ENCODE measurements at places on chromosomes 3 and 15.

DNA sequence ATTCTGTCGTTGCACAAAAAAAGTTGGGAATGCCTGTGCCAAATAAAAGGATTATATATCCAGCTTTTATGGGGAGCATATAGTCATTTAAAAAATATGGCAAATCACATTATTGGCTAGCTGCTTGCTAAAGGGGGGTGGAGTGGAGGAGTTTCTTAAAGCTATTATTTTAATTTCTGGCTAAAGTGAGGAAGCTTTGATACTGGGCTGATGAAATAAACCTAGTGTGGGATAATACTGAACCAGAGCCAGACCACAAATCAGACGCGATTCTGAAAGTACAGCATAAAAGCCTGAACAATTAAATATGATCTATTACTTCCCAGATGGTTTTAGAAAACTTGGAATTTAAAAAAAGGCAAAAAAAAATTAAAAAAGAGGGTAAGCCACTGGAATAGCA is 14.4 kb downstream of the POLR2M start:
- DNase-seq = no peak

DNA sequence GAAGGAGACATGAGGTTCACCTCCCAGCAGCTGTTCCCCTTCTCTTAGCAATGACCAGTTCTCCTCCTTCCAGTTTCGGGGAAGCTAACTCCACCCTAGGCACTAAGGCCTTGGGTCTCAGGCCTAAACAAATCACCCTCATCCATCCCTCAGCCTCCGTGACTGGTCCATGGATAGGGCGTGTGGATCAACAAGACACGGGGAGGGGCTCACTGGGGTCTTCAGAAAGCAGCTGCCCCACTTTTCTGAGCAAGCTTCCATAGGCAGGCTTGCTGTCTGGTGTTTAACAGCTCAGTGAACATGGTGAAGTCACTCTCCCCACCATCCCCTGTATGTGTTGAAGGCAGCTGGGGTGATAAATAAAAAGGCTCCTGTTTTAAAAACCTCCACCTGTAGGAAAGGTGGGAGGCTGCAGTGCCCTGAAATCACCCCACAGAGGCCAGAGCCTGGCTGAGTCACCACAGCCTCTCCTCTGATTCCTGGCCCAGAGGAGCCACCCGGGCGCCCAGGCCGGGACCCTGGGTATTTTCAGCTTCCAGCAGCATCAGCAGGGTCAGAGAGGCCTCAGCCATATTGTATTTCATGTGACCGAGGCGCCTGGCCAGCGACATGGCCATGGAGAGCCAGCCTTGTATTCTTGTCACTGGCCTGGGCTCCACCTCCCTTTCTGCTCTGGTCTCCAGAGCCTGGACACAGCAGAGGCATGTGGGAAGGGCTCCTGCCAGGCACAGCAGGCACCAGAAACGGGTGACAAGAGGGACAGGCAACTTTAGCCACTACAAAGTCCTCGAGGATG is 60.3 kb upstream of the HERC1 start:
- DNase-seq = no peak

DNA sequence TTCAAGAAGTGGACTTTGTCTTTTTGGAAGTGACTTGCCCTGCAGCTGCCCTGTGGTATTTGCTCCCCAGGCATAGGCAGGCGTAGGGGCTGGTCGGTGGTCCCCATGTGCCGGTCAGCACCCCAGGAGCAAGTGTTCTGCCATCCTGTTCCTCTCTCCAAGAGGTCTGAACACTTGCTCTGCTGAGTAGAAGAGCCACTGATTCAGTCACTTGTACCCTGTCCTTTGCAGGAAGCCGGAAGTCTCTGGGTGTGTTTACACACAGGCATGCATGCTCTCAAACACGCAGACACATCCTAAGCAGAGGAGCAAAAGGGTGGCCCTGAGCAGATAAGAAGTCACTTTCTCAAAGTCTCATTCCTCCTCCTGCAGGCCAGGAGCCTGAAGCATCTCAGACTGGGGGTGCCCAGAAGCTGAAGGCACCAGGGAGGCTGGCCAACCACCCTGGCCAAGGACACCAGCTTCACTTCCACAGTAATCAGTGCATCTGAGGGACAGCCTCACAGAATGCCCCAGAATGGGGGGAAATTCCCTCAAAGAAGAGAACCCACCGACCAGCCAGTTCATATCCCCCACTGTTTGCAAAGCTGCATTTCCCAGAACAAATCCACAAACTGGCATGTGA is 88.7 kb upstream of the POMGNT2 start:
- peak; percentile 9 for DNase-seq

DNA sequence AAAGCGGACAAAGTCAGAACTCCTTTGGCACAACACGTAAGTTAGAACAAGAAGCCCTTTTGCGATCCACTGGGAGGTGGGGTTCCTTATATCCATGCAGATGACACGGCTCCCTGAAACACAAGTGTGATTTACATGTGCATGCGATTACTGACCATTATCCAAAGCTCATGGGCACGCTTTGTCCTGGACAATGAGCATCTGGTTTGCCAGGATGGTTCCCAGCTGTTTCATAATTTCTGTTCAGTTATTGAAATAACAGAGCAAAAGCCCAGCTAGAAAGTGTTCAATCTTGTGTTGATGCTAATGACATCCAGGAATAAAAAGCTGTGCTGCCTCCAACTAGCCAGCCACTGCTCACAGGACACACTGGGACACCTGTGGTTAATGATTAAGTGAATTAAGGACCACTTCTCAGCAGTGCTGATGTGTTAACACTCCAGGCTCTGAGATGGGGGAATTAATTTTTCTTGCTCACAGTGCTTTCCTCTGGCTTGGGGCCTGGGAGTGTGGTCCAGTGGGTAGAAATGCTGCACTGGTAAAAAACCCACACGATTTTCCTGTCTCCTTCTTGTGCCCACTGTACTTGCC is 123.1 kb upstream of the SLC2A2 start:
- DNase-seq = no peak

GRCh38 chr3:15023249-15023648 is 41.9 kb downstream of the MRPS25 start:
- no peak for DNase-seq

DNA sequence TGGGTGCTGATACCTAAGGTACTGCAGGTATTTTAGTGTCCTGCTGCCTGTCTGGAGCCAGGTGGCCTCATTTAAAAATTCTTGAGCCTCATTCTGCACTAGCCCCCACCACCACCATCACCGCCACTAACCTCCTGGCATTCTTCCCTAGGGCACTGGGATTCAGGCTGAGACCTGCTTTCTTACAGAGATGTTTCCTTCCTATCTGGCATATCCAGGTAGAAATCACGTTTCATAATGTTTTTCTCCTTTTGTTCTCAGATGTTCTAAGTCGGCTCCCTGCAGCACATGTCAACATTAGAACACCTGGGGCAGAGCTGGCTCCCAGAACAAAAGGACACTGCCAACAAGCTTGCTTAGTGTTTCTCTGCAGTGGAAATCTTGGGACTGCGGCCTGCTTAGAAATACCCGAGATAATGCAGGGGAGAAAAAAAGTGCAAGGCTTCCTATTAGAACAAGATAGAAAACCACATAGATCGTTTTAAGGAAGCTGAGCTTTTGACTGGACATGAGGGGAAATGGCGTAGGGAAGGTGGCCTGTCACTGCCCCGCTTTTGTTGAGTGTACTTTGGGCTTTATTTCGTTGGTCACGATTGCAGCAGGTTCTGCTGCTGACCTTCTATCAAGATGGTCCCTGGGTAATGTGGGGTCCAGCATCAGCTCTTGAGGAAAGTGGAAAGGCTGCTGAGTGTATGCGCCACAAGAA is 59.6 kb upstream of the PPARG start:
- DNase-seq = no peak

GRCh38 chr3:69012800-69013252 is 658 bp downstream of the EOGT start:
- no peak for DNase-seq

DNA sequence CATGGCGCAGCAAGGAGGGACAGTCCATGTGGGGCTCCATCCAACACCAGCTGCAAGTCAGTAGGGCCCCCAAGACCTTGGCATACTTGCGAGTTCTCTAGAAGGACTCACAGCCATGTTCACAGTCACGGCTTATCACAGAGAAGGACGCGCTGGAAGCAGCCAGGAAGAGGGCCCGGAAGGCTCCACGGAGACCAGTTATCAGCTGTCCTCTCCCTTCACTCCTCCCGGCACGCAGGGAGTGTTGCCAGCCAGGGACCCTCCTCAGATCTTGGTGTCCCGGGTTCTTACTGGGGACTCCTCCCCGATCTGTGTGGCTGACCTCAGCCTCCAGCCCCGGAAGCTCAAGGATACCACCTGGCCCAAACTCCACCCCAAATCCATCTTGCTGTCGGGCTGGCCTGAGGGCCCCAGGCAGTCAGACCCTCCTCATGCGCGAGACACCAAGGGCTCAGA is 68.0 kb downstream of the SLTM start:
- DNase-seq = no peak

- DNase-seq = no peak
Observed at GRCh38 chr3:69359339-69359893, 26.5 kb downstream of the FRMD4B start.

DNA sequence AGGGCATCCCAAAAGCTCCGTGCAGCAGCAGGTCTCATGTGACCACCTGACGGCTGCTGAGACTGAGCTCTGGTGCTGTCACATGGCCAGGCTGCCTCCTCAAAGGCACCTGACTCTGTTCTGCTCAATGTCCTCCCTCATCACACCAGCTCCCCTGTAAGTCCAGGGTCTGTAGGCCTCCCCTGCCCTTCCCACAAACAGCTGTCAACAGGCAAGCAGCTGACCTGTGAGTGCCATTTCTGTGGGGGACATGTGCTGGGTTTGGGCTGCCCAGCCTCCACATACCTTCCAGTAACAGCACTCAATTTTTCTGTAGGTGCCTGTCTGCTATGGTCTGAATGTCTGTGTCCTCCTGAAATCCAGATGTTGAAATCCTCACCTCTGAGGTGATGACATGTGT is 11.2 kb downstream of the NUP210 start:
- no peak for DNase-seq

GRCh38 chr15:99955181-99955525 is 221.9 kb upstream of the LYSMD4 start:
- no peak for DNase-seq

GRCh38 chr3:63993653-63994079 is 29.6 kb downstream of the PSMD6 start:
- DNase-seq = peak; percentile 23

DNA sequence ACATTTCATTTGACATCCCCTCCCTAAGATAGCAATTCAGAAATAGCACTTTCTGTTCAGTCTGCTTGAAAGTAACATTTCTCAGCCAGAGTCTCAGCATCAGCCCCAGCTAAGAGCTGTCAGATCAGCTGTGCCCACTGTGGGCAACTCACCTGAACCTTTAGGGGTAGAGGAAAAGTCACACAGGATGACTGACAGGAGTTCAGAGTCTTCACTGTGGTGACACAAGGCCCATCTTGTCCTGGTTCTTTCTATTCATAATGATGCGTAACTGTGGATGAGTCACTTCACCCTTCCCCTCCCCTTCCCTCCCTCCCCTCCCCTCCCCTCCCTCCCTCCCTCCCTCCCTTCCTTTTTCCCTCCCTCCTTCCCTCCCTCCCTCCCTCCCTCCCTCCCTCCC is 96.1 kb upstream of the RASGRP1 start:
- DNase-seq = peak; percentile 30

DNA sequence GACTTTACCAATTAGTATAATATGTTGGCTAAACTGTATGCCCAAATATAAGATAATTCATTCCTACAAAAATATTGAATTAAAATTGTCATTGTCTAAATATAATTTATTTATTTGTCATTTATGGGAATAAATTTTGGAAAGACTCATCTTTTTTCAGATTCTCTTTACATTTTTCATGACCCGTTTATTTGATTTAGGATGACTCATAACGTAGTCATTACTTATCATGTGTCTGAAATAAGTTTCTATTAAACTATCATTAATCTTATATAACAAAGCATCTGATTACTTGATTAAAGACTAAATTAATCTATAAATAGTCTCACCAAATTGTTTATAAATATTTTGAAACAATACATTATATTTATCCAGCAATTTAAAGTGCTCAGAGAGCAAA is 516.6 kb downstream of the CADM2 start:
- DNase-seq = no peak

DNA sequence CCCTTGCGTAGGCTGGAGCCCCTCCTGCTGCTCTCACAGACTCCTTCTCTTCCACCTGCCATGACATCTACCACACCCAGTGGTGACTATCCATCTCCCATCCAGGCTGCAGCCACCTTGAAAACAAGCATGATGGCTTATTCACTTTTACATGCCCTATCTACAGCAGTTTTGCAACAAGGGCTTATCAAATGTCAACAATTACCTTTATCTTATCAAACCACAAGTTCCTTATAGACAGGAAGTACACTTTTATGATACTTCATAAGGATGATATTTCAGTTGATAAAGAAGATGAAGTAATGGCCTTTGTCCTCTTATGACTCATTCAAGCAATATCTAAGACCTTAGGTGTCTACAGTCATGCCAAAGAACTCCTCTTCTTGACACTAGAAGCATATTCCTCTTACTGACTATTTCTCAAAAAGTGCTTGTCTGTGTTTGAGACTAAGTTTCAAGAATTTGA is 125.3 kb upstream of the SPRED1 start:
- DNase-seq = no peak

GRCh38 chr3:27426926-27427325 is 57.3 kb downstream of the SLC4A7 start:
- no peak for DNase-seq

GRCh38 chr15:78195735-78196201 is 38.6 kb downstream of the ACSBG1 start:
- DNase-seq = peak; percentile 27

DNA sequence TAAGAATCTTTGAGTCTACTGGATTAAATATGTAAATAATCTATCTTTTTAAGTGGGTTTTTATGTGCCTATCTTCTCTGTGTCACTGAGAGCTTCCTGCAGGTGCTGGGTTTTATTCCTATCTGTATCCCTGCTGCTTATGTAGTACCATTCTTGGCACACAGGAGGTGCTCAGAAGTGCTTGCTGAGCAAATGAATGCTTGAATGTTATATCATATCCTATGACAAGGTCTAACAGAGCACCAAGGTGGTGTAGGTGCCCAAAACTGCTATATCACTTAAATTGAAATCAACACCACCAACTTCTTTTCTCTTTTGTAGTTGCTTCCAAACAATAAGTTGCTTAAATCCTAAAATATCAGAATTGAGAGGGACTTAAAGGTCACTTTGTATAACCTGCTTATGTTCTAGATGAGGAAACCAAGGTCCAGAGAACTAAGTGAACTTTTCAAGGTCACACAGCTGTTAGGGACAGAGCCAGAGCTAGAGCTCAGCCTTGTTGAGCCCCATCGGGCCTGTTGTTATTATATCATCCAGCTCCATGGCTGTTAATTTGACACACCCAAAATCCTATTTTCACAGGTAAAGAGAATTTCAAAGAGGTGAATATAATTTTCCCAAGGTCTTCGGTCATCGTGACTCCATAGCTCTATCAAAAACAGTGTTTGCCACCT is 46.0 kb downstream of the CCNL1 start:
- DNase-seq = no peak

- no peak for DNase-seq
Observed at GRCh38 chr3:81531846-81532245, 229.6 kb downstream of the GBE1 start.

GRCh38 chr15:74038707-74039655 is 43.4 kb downstream of the GOLGA6A start:
- no peak for DNase-seq

- no peak for DNase-seq
Observed at GRCh38 chr3:101170806-101171558, 149.4 kb downstream of the IMPG2 start.
